Small intestine (tissue), 16 donors: ENCODE measurements at places on chromosomes 1 and 21. TPM values are rescaled to one million over a fixed set of nuclear protein-coding genes. Genes with fewer than 3 reads are reported as not detected.

The SLC16A4 gene
- polyA plus RNA-seq, result 5.4 TPM

The DNASE2B gene
- not detected for polyA plus RNA-seq

The DMRTA2 gene
- not detected for polyA plus RNA-seq

The TSPEAR gene
- polyA plus RNA-seq, result 0.53 TPM

The PEAR1 gene
- polyA plus RNA-seq, result 0.81 TPM

The GJB3 gene
- 1.9 TPM for polyA plus RNA-seq

The TSEN15 gene
- polyA plus RNA-seq, result 21.8 TPM

The NSL1 gene
- 20.6 TPM for polyA plus RNA-seq

The TTC39A gene
- 15.4 TPM for polyA plus RNA-seq

The NIBAN1 gene
- polyA plus RNA-seq, result 1.1 TPM

The LAMC1 gene
- 2.5 TPM for polyA plus RNA-seq

The ZFP69B gene
- polyA plus RNA-seq, result not detected

DNA sequence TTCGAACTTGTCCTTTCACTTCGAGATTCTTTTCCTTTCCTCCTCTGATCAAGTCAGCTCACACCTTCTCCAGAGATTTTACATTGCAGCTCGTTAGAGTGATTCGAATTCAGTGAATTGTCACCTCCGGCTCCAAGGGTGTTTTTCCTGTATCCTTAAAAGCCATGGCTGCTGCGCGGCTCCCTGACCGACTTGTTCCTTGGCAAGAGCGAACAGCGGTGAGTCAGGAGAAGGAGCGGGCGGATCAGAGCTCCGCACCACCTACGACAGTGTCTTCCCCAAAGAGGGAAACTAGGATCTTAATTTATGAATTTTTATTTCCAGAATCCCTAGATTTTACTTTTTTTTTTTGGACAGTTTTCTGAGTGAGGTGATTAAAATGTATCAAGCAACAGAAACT lies 204.4 kb upstream of the ADGRL2 start:
- DNase-seq, result no peak

DNA sequence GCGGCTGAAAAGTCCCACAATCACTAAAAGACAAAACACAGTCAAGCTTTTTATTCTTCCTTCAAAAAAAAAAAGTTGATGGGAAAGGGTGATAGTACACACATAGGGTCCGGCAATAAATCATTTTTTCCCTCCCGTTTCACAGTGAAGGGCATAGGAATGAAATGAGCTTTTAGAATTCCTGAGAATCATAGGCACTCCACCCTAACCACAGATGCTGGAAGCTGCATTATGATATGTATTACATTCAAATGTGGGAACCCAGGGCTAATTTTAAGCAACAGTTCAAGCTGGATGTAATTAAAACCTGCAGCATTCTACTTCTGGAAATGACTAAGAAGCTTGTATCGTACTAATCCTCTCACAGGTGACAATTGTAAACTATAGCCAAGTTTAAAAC lies 75.7 kb upstream of the KCNJ15 start:
- no peak for DNase-seq

DNA sequence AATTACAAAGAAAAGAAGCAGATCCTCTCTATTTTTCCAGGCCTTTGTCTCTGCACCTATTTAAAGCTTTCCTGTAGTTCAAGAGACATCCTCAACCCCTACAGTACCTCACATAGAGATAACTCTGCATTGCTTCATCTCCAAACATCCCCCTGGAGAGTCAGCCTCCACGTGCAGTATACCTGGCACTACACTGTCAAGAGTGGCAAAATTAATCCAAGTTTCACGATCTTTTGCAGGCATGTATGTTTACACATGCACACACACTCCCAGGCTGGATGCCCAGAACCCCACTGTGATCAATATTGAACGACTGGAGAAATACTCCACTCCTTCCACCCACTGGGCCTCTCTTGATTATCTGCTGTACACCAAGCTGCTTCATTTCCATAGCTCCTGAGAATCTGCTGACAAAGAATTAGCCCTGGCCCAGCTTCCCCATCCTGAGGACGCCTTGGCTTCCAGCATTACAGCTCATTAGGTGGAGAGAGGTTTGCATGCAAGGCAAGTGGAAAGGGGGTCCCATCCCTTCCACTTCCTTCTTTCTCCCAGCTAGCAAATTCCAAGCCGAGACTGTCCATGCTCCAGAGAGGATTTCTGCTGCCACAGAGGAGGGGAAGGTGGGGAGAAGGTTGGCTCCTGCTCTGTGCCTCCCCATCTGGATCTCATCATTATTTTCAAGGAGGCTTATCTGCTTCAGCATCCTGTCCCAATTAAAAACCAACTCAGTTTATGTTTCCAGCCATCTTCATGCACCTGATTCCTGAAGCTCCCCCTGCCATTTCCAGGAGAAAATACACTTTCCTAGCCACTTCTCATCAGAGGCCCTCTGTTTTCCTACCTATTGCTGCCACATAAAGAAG lies 66.5 kb upstream of the GOLT1A start:
- DNase-seq, result no peak

- DNase-seq, result no peak
Observed at GRCh38 chr1:37448691-37449417, 25.5 kb upstream of the ZC3H12A start.

DNA sequence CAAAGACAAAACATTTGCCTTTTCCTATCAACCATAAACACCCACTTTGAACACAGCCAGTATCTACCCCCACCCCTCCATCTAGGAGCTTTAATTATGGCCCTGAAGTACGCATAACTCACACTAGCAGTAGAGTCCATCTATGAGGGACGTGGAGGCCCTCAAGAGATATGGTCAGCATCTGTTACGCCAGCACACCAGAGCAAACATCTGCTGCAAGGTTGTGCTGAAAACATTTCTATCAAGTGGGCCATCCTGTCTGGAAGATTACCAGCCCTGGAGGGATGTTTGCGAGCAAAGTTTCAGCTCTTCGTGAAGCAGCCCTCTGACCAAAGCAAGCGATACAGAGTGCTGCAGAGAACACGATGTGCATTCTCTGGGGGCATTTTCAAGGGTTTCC lies 74.6 kb downstream of the SLC45A1 start:
- DNase-seq, result no peak

DNA sequence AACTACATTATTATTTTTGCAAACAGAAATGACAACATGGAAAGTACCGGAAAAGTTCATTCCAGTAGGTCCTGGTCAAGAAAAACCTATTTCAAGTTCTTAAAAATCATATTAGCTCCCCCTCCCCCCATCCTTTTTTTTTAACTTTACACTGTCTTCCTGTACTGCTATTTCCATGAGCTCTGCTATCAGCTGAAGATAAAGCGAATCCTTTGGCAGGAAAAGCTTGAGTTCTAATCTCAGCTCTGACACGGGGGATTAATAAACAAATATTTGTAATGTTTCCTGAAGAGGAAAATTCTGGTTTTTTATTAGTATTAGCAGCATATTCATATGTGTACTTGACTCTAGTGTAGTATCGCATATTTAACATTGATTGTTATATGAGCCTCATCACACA lies 190.7 kb upstream of the ESRRG start:
- no peak for DNase-seq

GRCh38 chr21:25944672-25945213 lies 210.0 kb downstream of the GABPA start:
- DNase-seq, result no peak

DNA sequence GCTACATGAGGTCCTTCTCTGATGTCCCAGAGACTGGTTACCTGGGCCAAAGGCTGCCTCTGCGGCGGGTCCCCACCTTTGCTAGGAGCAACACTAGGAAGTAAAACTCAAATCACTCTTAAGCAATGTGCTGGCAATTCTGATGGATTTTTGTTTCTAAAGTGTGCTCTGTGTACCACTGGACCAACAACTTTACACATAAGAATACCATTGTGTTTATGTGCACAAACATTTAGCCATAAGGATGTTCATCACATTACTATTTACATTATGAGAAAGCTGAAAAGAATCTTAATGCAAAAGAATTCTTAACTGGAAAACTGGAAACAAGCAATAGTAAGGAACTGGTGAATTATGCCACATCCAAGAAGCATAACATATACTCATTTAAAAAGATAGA lies 38.6 kb downstream of the SSBP3 start:
- DNase-seq, result peak; percentile 52

- DNase-seq, result no peak
Observed at GRCh38 chr1:9086796-9087195, 17.4 kb upstream of the SLC2A5 start.

GRCh38 chr1:179632868-179633267 lies 41.2 kb downstream of the TDRD5 start:
- no peak for DNase-seq

- no peak for DNase-seq
Observed at GRCh38 chr1:82632155-82632554, 831.4 kb downstream of the ADGRL2 start.

GRCh38 chr1:30037251-30038118 lies 685.9 kb downstream of the MATN1 start:
- DNase-seq, result no peak

DNA sequence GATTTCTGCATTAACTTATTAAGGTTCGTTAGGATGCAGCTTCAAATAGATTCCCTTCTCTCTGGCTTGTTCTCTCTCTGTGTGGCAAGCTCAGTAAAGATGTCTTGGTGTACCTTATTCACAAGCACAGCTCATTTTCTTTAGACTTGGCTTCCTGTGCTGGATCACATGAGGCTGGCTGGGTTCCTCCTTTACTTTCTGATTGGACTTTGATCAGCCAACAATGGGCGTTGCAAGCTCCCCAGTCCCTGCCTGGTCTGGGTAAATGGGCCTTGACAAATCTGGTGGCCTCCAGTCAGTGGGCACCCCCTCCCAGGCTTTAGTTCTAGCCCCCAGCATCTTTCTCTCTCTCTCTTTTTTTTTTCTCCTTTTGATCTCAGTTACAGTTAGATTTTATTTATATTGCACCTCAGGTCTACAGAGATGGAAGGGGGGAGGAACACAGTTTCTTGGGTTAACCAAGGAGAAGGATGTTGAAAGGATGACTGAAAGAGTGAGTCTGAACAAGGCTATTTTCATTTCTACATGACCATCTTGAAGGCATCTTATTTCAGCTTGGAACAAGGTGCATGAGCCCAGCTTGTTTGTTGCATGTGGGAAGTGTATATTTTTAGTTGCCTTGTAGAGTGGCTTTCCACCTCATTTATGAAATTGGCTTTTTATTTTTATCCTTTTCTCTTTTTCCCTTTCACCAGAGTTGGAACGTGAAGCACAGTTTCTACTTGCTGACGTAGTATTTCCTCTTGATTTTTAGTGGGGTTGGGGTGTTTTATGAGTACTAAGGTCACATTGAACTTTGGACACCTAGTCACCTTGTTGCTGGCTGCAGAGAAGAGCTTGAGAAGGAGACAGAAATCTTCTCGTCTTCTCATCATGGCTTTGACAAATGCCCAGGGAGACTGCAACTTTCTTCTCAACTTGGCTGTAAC lies 77.1 kb downstream of the PBX1 start:
- DNase-seq, result peak; percentile 93

DNA sequence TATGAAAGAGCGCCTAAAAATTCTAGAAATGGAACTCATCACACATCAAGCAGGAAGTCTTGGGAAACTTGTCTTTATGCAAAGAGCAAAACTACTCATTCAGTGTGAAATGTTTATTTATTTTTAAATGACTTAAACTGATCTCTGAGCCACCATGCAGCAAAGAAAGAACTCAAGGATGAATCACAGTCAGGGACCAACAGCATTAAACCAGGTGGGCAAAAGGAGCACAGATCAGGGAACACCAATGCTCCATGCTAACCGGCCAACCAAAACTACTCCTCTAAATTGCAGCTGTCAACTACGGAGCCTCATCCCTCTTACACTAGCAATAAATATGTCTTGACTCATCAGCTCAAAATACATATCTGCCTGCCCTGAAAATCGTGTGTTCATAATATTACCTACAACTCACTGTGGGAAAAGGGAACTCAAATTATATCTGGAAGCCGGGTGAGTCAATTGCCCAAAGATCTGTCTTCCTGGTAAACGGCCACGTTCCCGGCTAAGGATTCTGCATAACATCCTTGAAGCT lies 129.2 kb downstream of the PTPN14 start:
- DNase-seq, result no peak

- no peak for DNase-seq
Observed at GRCh38 chr1:156910309-156910782, 10.1 kb upstream of the LRRC71 start.

GRCh38 chr1:146049436-146049835 lies 27.9 kb upstream of the HJV start:
- DNase-seq, result no peak

DNA sequence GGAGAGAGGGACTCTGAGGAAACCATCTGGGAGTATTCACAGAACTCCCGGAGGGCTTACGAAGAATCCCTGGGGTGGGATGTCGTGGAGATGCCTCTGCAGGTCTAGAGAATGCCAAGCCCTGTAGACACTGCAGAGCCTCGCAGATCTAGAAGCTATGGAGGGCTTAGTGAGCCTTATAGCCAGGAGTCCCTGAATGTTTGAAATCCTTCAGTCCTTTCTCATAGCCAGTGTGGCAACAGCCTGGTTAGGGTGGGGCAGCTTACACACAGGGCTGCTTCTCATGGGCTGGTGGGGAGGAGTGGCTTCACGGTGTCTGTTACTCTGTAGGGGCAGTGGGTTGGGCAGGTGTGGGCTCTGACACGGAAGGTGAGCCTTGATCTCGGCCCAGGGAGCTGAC lies 44.2 kb upstream of the KDM4A start:
- DNase-seq, result no peak
